Hepatic stellate cell (primary cell): ENCODE measurements at places on chromosomes 4 and X.

GRCh38 chrX:140817943-140818342, 108.4 kb downstream of the LINC00632 start:
- DNase-seq: peak; percentile 8

- DNase-seq: no peak
These were observed 38.2 kb downstream of the BEX3 start for GRCh38 chrX:103414561-103414960.

DNA sequence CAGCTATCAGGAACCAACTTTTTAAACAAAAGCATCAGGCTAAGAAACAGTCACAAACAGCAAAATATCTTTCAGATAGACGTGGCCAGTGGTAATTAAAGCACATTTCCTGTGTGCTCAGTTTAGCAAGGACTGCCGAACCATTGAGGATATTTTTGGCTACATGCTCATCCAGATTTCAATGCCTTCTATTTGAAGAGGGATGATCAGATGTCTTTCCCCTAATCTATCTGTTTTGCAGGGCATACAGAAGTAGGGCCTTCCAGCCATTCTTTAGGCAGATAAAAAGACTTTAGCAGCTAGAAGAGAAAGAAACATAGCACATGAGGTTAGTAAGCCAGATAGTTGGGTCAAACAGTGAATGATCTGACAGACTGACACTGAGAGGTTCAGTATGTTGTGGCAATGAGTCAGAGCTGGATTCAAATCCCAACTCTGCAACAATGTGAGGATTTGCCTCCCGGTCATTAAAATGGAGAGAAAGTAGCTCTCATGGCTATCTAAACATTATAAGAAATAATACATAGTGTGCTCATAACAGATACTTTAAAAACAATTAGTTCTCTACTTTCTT, 100.0 kb upstream of the PRKG2 start:
- no peak for DNase-seq

DNA sequence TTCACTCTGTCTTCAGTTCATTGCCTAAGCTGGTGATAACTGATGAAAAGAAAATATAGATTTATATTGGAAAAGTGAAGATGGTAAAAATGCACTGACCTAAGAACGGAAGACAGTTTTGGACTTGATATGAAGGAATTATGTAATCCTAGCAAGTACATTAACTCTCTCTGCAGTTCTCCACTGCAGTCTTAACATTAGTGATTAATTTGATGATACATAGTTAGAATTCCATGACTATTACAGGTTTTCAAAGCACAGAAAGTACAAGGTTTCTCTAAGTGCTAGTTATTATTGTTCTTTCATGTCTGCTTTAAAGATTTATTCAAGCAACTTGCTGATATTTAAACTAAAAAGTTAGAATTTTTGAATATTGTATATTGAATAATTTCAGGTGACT, 1591.7 kb upstream of the ADGRL3 start:
- DNase-seq: no peak

DNA sequence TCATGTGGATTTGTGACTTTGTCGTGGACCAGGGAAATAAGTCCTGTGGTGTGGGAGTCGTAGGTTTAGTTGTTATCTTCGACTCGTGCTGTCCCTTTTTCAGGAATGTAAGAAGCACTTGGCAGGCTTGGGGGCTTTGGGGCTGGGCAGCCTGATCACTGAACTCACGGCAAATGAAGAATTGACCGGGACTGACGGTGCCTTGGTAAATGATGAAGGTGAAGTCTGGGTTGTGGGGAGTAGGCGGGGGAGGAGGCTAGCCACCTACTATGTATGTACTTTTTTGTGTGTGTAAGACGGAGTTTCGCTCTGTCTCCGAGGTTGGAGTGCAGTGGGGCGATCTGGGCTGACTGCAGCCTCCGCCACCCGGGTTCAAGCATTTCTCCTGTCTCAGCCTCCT, 1.2 kb downstream of the TAF1 start:
- DNase-seq: no peak

DNA sequence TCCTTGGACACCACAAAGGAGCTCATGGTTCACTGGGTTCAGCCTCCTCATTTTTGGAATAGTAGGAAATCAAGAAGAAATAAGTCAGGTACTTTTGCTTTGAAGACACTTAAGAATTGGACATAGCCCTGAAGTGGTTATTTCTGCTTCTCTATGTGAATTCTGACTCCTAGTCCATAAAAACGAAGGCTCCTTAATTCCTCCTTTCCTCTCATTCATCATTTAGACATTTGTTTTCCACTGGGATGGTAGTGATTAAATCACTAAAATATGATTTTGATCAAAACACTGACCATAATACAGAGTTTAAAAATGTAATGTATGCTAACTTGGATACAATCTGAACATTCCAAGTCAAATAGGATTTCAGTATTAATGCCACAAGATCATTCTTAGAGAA, 34.7 kb upstream of the CYP2U1 start:
- no peak for DNase-seq

DNA sequence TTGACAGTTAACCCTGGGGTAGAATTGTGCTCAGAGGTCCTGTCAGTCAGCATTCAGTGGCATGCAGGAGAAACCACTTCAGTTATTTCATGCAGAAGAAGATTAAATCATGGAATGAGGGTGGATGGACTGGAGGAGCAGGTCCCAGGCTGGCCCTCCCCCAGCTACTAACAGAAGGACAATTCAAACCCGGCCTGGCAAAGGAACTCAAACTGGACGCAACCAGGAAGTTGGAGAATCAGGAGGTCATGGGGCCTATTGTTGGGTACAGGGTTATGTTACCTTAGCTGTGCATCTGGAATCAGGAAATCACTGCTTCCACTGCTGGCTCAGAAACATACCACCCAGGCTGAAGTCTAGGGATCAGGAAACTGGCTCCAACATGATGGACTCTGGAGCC, 121.4 kb downstream of the GPAT3 start:
- no peak for DNase-seq

DNA sequence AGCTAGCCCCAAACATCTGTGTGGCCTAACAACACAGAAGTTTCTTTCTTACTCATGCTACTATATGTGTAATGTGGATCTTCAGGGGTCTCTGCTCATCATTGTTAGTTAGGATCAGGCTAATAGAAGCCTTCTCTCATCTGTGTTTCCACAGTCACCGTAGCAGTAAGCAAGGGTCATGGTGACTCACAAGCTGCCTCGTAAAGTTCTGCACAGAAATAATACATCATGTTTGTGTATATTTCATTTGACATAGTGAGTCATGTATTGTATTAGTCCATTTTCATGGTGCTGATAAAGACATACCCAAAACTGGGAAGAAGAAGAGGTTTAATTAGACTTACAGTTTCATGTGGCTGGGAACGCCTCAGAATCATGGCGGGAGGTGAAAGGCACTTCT, 38.7 kb downstream of the SLC4A4 start:
- peak; percentile 51 for DNase-seq

- no peak for DNase-seq
These were observed 1202.1 kb downstream of the ADGRL3 start for GRCh38 chr4:62402088-62402806.

DNA sequence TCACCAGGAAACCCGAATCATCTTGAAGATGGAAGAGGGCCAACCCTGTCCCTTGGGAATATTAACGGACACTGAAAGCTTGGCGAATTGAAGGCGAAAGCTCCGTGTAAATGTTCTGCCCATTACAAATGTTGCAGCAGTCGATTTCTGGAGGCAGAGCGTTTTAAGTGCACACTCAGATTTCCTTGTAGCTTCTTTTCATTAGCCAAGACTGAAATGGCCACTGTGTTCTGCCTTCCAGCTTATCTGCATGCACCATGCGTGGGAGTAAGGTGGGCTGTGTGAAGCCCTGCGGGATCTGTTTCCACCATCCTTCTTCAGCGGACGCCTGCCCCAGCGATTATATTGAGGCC, 1.3 kb downstream of the SMIM20 start:
- peak; percentile 41 for DNase-seq

- peak; percentile 9 for DNase-seq
These were observed 493 bp upstream of the UCHL1 start for GRCh38 chr4:41256131-41256739.

DNA sequence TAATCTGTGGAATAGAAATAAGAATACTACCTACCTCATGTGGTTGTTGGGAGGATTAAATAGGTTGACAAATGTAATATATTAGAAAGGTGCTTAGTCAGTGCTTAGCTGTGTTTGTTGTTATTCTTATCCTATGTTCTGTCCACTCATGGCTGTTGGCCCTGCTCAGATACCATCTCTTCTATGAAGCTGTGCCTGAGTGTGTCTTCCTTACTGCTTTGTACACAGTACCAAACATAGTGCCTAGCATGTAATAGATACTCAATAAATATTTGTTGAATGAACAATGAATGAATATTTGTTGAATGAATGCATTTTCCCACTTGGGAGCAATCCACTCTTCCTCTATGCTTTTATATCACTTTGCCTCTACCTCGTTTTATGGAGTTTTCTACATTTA, 57.2 kb downstream of the NHS start:
- DNase-seq: no peak

GRCh38 chr4:73193155-73193554, 65.4 kb downstream of the ANKRD17 start:
- no peak for DNase-seq

DNA sequence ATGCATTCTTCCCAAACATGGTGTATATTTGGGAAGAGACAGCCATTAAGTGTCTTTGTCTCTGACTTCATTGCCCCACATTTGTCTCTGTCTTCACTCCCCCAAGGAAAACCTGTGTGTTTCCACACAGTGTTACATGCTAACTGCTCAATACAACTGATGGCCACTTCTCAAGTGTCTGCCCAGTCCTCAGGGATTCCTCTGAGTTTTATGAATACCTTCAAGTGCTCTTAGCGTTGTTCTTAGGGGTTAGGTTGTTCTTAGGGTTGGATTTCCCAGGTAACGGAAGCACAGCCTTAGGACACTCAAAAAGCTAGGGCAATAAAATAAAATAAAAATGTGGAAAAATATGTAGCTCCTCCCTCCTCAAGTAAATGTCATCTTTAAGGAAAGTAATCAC, 64.7 kb upstream of the PLAC8 start:
- no peak for DNase-seq

DNA sequence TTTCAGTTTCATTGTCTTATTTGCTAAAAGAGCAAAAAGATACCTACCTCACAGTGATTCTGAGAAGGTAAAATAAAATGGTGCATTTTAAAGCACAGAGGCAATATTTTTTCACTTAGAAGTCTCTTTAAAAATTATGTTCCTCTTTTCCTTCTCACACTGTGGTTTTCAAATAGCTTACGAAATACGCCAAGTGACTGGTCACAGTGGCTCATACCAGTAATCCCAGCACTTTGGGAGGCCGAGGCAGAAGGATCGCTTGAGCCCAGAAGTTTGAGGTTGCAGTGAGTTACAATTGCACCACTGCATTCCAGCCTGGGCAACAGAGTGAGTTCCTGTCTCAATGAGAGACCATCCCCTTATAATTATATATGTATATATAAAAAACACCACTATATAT, 372.6 kb downstream of the FBXO8 start:
- no peak for DNase-seq

GRCh38 chrX:131923614-131924250, 99.4 kb upstream of the STK26 start:
- no peak for DNase-seq

DNA sequence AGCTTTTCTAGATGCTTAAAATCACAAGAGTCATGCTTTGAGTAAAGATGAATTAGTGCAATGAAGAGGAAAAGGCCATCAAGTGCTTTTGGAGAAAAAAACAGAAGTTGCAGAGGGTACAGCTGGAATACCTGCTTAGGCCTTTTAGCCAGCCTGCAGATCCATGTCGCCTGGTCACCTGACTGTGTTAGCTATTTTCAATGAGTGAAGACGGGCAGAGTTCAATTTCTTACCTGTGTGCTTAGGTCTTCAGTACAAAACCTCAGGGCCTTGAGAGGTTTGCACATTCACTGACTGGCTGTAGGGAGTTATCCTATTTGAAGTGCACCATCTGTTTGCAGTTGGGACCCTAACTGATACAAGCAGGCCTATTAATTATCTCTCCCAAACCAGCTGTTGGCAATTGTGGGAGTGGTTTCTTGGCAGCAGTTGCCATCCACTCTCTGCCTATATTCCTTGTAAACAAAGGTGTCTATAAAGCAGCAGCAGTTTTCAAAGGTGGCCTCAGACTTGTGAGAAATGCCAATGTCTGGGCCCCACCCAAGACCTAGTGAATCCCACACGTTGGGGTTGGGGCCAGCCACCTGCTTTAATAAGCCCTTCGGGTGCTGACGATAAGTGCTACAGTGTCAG, 16.3 kb upstream of the FAT1 start:
- DNase-seq: no peak

- DNase-seq: no peak
These were observed 48.9 kb downstream of the RGS12 start for GRCh38 chr4:3341760-3342159.

GRCh38 chr4:174248407-174248806, 35.1 kb downstream of the FBXO8 start:
- no peak for DNase-seq

- DNase-seq: no peak
These were observed 48.5 kb downstream of the KLHL15 start for GRCh38 chrX:23978491-23978890.

GRCh38 chr4:7043284-7044136, at the start of gene TADA2B:
TADA2B (plus strand) TSS chr4:7043372; CDS start chr4:7043580, 208 bp downstream.
- DNase-seq: peak; percentile 66

GRCh38 chrX:30649859-30650258, 3.4 kb upstream of the GK start:
- no peak for DNase-seq

DNA sequence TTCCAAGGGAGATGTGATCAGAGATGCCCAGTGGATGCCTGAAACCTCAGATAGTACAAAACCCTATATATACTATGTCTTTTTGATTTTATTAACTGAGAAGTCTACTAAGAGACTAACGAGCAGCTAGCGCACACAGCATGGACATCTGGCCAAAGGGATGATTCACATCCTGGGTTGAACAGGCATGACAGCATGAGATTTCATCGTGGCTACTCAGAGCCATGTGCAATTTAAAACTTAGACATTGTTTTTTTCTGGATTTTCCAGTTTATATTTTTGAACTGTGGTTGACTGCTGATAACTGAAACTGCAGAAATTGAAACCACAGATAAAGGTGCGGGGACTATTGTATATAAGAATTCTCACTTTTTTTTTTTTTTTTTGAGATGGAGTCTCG, 2252.9 kb upstream of the AGA start:
- DNase-seq: peak; percentile 25

- no peak for DNase-seq
These were observed 1076.9 kb downstream of the ARAP2 start for GRCh38 chr4:35167385-35167784.

- DNase-seq: no peak
These were observed 30.5 kb upstream of the DKK2 start for GRCh38 chr4:107066621-107067020.

DNA sequence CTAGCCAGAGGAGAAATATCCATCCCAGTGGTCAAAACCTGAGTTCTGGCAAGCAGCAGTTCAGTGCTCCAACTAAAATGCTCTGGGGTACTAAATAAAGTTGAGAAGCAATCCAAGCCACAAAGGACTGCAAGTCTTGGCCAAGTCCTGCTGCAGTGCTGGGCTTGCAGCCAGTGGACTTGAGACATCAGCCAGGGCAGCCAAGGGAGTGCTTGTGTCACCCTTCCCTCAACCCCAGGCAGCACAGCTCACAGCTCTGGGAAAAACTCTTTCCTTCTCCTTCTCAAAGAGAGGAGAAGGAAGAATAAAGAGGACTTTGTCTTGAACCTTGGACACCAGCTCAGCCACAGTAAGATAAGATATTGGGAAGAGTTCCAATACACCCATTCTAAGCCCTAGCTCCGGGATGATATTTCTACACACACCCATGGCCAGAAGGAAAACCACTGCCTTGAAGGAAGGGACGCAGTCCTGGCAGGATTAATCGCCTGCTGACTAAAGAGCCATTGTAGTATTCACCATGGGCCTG, 99.8 kb downstream of the PTCHD1 start:
- no peak for DNase-seq
